Activated CD4-positive, alpha-beta T cell treated with anti-CD3 and anti-CD28 coated beads for 36 hours (primary cell): ENCODE measurements at places on chromosomes 7 and 10. TPM values are rescaled to one million over a fixed set of nuclear protein-coding genes. Genes with fewer than 3 reads are reported as not detected.

- DNase-seq, result no peak
Observed at GRCh38 chr7:41010418-41010817, 692.5 kb downstream of the INHBA start.

DNA sequence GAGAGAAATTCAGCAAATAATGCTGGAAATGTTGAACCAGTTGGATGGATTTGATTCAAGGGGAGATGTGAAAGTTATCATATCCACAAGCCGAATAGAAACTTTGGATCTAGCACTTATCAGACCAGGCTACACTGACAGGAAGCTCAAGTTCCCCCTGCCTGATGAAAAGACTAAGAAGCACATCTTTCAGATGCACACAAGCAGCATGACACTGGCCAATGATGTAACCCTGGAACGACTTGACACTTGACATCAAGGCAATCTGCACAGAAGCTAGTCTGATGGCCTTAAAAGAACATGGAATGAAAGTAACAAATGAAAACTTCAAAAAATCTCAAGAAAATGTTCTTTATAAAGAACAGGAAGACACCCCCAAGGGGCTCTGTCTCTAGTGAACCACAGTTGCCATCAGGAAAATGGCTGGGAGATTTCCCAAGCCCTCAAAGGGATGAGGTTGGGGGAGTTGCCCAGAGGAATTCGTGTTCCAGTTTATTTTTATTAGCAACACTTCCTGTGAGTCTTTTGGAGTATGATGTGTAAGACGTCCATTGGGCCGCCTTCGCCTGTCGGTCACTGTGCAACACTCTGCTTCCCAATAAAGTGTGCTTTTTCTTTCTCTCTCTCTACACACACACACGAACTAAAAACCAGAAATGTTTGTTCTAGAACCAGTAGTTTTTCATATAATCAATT lies 200.0 kb downstream of the HIBADH start:
- no peak for DNase-seq

GRCh38 chr10:89836840-89837164 lies 135.4 kb downstream of the KIF20B start:
- DNase-seq, result no peak

DNA sequence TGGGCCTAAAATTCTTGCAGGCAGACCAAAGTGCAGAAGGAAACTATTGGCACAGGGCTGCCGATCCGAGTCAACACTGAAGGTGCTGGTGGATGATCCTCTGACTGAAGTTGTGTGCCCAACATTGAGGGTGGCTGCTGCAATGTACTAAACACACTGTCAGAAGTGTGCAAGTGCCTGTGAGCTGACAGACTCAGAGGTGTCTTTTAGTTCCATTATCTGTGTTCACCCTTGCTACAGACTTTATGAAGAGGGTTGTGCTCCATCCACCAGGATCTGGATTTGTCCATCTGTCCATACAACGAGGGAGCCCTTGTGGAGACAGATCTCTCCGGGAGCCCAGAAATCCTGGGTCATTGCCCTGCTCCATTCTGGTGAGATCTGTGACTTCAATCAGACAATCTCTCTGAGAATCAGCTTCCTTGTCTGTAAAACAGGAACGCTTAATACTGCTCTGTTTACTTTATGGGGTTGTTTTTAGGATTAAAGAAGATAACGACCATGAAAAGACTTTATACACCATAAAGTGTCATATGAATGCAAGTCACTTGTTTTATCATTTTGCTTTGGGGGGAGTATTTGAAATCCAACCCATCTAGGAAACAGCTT lies 9.5 kb upstream of the TRPV6 start:
- DNase-seq, result no peak

The LRRC27 gene
- 4.1 TPM for total RNA-seq

DNA sequence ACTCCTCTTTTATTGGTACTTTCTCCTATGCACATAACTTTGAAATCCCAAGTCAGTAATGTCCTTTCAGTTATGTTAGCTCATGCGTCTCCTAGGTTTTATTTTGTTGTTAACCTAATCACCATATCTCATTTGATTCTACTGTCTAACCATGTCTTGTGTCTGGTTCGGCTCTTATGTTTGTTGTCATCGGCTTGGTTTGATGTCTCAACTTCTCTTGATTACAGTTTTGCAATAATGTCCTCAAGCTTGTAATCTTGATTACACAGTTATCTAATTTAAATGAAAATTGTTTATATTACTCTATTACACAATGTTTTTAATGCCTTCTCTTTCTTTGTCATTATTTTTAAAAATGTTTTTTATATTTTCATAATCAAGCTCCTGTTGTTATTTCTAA lies 35.9 kb upstream of the SEMA3A start:
- no peak for DNase-seq

The OSBPL3 gene
- total RNA-seq, result 38.2 TPM

DNA sequence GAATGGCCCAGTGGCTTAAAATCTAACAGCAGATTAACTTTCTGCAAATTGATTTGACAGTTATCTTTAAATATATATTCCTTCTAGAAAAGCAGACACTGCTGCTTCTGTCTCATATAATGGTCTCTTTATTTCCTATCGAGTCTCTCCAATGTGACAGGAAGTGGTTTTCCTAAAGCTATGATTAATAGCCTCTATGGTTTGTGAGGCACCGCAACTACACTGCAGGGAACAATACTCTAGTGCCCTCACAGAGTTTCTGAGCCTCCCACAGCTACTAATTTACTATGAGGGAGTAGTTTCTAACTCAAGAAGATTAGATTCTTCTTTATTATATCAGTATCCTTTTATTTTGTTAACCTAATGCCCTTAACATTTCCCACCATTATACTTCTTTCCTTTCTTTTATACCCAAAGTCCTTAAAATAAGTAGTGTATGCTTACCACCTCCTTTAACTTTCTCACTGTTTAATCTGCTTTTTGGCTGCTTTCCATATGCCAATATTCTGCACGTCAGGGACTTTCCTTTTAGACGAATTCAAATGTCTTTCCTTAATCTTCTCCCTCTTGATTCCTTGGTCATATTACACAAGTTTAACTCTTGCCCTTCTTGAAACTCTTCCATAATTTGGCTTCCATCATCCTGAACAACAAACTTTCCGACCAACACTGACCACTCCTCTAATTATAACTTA lies 23.8 kb upstream of the AHR start:
- DNase-seq, result peak; percentile 48

GRCh38 chr10:92790440-92790839 lies 57.9 kb upstream of the EXOC6 start:
- DNase-seq, result no peak

The PTF1A gene
- total RNA-seq, result not detected

DNA sequence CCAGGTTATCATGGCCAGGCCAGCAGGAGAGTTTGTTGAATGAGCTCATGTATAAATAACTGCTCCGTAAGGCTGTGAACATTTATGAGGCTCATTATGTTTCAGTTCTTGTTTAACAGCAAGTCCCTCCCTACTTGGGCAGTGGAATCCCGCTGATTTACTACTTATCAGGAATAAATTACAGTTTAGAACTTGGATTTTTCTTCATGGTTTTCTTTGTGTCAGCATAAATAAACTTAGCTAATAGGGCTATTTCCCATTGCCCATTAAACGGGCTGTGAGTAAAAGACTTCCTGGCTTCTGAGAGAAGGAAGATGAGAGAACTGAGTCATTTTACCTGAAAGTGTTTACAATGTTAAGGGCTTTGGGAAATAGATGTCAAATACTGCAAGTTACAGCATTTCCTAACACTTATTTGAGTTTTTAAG lies 701.6 kb upstream of the ANKRD30A start:
- no peak for DNase-seq

The ABCB1 gene
- 4.5 TPM for total RNA-seq

The PVRIG gene
- total RNA-seq, result 27.7 TPM

- peak; percentile 51 for DNase-seq
Observed at GRCh38 chr10:63210611-63211196, 77.6 kb downstream of the NRBF2 start.

The NPVF gene
- not detected for total RNA-seq

- DNase-seq, result no peak
Observed at GRCh38 chr7:92456236-92456635, 9.0 kb downstream of the GATAD1 start.

GRCh38 chr10:15236340-15236739 lies 67.8 kb upstream of the NMT2 start:
- no peak for DNase-seq

DNA sequence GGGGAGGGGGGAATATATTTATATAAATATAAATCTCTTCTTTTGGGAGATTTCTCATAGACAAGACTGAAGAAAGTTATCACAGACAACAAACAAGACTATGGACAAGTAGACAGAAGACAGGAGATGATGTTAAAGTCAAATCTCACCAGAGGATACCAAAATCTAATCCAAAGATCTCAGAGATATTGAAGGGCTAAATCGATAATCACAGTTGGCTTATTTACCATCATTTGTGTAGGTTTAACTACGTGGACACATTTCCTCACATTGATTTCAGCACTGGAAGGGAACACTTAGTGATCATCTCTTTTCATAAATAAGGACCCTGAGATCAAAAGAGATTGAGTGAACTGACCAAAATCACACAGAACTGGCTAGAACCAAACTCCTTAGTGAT lies 2.7 kb upstream of the INPP5F start:
- DNase-seq, result no peak

DNA sequence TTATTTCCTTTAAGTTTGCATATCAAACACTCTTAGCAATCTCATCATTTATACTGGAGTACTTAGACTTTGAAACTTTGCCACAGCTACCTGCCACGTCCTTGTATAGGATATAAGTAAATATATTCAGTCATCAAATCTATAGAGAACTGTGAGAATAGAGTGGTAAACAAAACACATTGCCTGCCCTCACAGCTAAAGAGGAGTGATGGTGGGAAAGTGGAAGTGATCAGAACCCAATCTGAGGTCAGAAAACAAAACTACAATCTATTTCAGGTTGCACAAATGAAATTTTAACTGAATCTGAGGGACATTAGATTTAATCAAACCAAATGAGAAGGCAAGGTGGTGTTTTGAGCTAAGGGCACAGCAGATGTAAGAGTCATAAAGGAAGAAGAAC lies 74.8 kb downstream of the ZEB1 start:
- DNase-seq, result no peak

The NAT16 gene
- total RNA-seq, result not detected
